ENCODE measurements at places on chromosomes 16 and 17.

DNA sequence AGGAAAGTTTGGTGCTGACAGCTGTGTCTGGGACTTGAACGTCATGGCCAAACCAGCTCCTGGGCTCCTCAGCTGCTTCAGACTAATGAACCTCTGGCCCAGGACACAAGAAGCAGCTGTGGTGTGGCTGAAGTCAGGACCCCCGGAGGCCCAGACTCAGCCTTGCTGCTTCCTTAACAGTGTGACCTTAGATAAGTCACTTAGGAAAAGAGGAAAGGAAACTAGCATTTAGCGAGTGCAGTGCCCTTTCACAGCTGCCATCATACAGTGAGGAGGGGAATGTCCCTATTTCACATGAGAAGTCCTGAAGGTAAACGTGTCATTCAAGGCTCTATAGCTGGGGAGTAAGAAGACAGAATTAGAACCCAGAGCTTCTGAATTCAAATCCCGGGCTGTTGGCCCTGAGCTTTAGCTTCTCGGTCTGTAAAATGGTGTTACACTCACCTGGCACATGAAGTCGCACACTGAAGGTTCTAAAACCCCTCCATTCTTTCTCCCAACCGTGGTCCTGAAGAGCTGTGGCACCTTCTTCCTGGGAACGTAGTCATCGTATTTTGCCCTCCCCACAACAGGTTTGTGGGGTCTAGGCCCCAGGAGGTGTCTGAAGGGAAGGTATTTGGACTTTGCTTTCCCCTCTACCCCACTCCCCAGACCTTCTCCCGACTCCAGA, 910 bp upstream of the RAMP2 start:
- no peak for DNase-seq

GRCh38 chr17:80637048-80637781, 92.6 kb downstream of the RPTOR start:
- DNase-seq, result no peak

- no peak for DNase-seq
Observed at GRCh38 chr16:69319826-69320739, 8.9 kb downstream of the VPS4A start.

- no peak for DNase-seq
Observed at GRCh38 chr17:3669548-3669947, 936 bp downstream of the EMC6 start.

GRCh38 chr17:46184696-46185095, 8.5 kb downstream of the KANSL1 start:
- DNase-seq, result no peak

GRCh38 chr16:14249291-14250032, 178.3 kb downstream of the MRTFB start:
- DNase-seq, result peak; percentile 15

GRCh38 chr17:70261170-70261569, 91.8 kb downstream of the KCNJ2 start:
- DNase-seq, result no peak

GRCh38 chr17:49241692-49242397, 11.3 kb upstream of the PHOSPHO1 start:
- DNase-seq, result no peak

GRCh38 chr17:37359682-37360188, 16.1 kb upstream of the C17orf78 start:
- no peak for DNase-seq
